MG63 (cell line): ENCODE measurements at places on chromosomes 4 and X. TPM values are rescaled to one million over a fixed set of nuclear protein-coding genes. Genes with fewer than 3 reads are reported as not detected.

- DNase-seq: no peak
Observed at GRCh38 chrX:151695583-151696340, 504 bp downstream of the PRRG3 start.

DNA sequence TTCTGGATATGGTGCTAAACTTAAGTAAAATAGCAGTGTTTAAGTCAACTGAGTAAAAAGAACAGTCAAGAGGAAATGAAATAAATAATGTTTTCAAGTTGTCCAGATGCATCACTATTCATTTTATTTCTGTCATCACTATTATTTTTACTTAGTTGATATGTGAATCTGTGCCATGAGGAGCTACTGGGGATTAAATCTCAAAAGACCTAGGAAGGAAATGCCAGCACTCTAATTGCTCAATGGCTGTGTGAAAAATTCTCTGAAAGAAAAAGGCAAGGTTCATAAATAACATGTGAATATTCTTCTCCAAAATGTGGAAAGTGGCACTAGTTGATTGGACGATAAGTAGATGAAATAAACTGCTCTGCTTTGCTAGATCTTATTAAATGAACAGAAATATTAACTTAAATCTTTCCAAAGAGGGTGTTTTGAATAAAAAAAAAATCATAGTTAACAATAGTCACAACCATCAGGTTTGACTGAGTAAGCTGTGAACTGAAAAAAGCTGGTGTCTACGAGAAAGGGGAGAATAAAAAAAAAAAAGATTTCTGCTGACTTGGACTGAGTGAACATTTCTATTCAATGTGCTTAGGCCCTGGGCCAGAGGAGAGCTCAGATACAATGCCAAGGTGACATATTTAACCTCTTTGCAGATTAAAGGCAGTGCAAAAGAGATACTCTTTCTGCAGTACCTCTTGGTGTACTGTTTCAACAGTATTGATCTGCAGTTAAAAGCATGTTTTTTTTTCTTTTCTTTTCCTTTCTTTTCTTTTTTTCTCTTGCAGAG, 1.6 kb downstream of the SPARCL1 start:
- no peak for DNase-seq

DCHS2 gene
- total RNA-seq: under 0.01 and 0.07 TPM in 2 replicates

DNA sequence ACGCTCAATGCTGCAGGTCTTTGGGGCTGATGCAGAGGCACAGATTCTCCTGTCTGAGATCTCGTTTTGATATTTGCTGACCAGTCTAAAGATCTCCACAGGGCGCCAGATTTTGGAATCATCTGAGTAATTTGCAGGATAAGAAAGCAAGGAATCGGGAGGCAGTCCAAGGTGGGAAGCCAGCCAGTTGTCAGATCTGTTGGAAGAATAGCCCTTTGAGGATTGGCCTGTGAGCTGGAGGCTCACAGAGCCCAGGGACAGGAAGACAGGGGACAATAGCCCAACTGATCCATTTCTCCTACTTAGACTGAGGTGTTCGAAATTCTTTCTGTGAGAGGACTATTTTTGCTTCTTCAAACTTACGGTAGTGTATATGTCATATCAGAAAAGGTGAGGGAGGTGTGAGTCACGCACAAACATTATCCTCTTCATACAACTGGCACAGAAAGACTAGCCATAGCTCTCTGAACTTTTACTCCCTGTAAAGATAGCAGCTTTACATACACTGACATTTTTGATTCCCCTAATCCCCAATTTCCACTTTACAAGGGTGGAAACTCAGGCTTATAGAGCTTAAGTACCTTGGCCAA, 8.8 kb downstream of the DIPK2B start:
- DNase-seq: peak; percentile 4

FGF13 gene
- total RNA-seq: 0.05 and 0.56 TPM in 2 replicates

- no peak for DNase-seq
Observed at GRCh38 chrX:121010218-121010617, 24.7 kb upstream of the CT47A1 start.

- DNase-seq: no peak
Observed at GRCh38 chr4:26909369-26909768, 48.7 kb downstream of the STIM2 start.

- DNase-seq: no peak
Observed at GRCh38 chrX:6679988-6680387, 145.1 kb upstream of the VCX3A start.

DNA sequence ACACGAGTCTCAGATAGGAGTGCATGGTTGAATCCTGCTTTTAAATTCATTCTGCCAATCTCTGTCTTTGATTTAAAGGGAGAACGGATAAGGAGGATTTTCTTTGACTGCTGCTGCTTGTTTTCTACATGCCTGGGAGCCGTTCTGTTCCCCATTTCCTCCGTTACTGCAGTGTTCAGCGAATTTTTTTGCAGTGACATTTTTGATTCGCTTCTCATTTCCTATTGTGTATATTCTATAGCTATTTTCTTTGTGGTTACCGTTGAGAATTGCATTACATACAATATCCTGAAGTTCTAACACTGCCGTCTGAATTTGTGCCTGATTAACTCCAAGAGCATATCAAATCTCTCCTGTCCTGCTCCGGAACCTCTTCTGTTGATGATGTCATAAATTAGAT, 14.8 kb upstream of the MAEA start:
- DNase-seq: no peak

DNA sequence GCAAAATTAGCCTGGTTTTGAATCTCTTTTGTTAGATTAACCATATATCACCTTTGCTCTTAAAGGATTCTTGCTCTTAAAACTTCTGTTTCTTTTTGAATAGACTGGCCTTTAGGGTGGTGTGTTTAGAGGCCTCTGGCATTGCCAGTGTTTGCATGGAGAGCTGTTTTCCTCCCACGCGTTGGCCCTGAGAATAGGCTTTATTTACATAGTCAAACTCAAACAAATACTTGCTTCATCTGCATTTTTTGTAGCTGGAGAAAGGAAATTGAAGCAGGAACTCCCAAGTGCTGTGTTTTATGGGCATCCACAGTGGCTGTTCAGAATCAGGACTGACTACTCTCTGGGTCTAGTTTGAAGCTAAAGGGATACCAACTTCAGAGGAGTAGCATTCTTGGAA, 2.7 kb downstream of the SHROOM2 start:
- DNase-seq: peak; percentile 48
